Effector CD8-positive, alpha-beta T cell (primary cell): ENCODE measurements at places on chromosomes 4 and X.

DNA sequence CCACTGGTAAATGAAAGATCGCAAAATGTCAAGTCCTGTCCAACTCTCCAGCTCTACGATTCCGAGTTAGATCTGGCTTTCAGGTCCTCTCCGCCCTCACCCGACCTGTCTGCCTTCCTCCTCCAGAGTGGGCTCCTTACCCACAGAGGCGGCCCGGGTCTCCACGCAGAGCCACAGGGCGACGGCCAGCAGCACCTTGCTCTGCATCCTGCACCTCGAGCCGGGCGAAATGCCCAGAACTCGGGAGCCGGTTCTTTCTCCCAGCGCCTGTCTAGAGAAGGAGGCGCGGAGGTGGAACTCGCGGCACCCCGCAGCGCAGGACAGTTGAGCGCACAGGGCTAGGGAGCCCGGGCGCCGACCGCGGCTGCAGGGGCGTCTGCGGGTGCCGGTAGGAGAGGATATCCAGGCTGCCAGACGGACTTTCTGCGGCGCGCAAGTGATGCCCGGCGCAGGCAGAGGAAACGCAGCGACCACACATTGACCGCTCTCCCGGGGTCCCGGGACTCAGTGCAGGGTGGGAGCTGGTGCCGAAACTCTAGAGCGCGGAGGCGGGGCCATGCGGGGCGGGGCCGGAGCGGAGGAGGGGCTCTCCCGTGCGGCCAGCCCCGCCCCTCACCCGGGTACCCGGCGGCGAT lies at the start of gene KDR:
KDR (minus strand) TSS at position 509 of the 635 bp plus-strand sequence; CDS start at position 207, 302 bp downstream.
- no peak for DNase-seq

DNA sequence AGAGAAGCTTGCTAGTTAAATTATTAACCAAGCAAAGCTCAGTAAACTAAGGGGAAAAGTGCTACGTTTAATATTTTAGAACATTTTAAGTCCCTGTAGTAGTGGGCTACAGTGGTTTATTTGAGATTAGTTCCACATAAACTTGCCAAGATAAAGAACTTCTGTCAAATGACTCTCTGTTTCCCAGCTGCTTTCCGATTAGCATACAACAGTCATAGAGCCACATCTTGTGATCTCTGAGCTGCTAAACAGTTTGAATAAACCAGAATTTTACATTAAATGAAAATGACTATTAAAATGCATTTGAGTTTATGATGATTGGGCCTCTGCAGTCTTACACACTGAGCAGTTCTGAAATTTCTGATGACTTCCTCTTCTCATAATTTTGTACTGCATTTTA lies 568.5 kb downstream of the IQCM start:
- DNase-seq = no peak

- no peak for DNase-seq
Measured at GRCh38 chr4:163611784-163612445, 117.4 kb downstream of the TMA16 start.

DNA sequence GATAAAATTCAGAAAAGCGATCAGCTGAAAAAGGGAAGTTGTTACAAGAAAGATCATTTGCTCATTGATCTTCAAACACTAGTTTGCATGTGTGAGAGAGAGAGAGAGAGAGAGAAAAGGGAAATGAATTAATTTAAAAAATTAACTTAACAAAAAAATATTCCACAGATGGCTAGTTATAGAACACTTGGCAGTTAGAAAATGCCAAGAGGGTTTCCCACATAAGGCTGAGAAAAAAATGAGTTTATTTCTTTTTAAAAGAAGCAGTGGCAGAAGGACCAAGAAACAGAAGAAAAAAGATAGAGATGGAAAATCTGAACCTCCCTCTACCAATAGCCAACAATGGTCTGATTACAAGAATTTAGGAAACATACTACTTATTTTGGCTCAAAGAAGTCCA lies 47.1 kb downstream of the FGF13 start:
- no peak for DNase-seq

- DNase-seq = no peak
Measured at GRCh38 chr4:177509226-177509745, 67.0 kb upstream of the AGA start.

GRCh38 chr4:84632092-84632491 lies 49.2 kb downstream of the CDS1 start:
- DNase-seq = no peak

GRCh38 chr4:14893713-14894112 lies 108.6 kb upstream of the CPEB2 start:
- no peak for DNase-seq

DNA sequence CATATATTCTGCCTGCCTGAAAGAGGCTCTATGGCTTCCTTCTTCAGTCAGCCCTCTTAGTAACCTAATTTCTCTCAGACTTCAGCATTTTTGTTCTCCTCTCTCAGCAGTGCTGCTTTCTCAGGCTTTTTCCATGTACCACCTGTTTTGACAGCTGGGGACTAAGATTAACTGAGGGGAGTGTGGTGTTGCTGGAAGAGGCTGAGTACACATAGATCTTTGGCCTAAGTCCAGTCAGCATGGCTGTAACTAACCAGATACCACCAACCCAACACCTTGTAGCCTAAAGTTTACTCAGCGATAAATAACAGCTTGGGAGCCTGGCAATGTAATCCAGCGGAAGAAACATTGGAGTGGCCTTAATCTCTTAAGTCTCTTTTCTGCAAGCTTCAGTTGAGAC lies 85.5 kb downstream of the RTL3 start:
- no peak for DNase-seq

- DNase-seq = no peak
Measured at GRCh38 chr4:113444386-113444785, 317.2 kb downstream of the CAMK2D start.

GRCh38 chrX:108285918-108286317 lies 152.3 kb downstream of the COL4A6 start:
- no peak for DNase-seq

DNA sequence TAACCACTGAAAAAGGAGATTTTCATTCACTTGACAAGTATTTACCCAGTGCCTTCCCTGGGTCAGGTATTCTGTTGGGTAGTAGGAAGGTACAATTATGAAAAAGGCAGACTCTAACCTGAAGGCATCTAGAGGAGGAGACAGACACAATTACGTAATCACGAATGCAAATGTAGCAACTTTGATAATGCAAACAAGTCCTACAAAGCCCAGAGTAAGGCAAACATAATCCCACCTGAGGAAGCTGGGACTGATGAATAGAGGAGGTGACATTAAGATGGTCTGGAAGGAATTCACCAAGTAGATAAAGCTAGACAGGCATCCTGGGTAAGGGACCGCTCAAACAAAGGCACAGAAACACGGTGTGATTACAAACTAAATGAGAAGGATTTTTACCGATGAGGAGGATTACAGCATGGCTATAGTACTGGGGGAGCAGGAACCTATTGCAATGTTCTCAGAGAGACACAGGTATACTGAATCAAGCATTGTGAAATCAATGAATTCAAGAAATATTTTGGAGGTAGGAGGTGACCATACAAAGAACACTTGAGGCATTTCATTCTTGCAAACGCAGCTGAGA lies 37.1 kb downstream of the TMEM150C start:
- DNase-seq = no peak

DNA sequence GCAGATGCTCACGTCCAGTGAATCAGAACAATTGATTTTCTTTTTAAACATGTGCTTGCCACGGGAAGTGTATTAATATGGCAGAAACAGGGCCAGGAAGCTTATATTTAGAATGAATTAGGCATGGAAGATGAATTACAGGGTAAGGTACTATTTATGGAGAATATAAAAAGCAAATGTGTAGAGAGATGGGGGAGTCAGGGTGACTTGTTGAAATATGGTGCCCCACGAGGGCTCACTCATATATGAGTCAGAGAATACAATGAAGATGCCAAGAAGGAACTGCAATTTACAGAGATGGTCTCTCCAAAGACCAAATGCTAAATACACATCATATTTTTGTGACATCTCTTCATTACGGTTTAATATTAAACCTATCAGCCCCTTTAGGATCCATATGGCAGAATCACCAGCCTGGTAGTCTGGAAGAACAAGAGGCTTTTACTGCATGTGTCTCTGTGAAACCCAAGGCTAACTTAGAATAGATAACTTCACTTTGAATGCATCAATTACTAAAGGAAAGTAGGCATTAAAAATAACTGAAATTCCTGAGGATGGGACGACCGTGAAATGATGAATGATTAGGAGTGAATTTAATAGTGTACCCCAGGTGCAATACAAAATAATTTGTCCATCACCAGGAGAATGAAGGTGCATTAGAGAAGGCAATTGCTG lies 385.3 kb downstream of the ARHGAP24 start:
- no peak for DNase-seq

DNA sequence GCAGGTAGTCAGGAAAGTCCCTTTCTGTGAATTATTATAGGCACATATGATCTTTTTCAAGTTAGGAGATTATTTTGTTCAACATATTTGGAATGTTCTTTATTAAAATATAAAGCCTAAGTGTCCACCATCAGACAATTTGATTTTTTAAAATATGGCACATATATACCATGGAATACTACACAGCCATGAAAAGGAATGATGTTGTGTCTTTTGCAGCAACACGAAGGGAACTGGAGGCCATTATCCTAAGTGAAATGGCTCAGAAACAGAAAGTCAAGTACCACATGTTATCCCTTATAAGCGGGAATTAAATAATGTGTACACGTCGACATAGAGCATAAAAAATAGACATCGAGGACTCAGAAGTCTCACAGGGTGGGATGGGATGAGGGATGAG lies 73.0 kb downstream of the DHRSX start:
- no peak for DNase-seq

DNA sequence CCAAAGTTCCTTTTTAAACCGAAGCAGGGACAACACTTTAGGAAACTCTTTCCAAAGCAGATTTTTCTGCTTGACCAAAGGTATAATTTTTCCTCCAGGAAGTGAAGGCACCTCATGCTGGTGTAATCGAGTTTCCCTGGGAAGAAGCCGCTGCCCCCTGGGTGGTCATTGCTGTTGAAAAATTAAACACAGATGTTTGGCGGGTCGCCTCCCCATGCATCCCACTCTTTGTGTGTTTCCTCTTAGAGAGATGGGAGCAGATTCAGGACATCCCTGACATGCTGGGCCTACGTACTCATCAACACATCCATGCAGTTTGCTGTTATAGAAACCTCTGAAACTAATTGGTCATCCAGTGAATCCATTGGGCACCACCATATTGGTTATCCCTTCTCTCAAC lies 179.2 kb upstream of the HCCS start:
- DNase-seq = no peak

DNA sequence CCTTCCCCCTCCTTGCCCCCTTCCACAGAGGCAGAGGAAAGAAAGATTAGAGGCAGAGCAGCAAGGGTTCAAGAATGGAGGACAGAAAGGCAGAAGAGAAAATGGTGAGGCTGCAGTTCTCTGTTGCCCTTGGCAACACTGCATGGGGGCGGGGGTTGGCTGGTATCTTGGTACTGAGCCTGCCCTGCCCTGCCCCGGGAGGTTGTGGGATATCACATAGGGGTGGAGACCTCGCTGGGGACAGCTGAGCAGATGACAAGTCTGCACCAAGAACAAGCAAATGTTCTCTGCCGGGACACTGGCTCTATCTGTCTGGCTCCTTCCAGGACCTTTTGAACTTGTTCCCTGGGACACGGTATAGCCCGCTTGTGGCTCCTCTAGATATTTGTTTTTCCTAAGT lies 39.8 kb downstream of the NHS start:
- no peak for DNase-seq

DNA sequence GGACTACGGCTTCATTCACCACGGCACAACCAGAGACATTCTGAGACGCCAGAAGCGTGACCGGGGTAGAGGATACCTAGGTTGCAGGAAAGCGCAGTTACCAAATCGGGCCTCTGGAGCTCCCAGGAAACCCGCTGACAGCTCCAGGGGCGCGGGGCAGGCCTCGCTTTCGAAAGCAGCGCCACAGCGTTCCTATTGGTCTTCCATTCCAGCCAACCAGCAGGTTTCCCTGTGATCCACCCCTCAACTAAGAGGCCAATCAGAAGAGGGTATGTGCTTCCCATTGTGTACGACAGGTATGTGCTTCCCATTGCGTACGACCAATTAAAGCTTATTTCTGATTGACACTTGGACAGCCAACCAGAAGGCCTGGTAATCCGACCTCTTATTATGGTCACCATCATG lies 14.9 kb downstream of the SNX12 start:
- DNase-seq = no peak

- DNase-seq = no peak
Measured at GRCh38 chr4:823761-824460, 2.0 kb downstream of the CPLX1 start.

DNA sequence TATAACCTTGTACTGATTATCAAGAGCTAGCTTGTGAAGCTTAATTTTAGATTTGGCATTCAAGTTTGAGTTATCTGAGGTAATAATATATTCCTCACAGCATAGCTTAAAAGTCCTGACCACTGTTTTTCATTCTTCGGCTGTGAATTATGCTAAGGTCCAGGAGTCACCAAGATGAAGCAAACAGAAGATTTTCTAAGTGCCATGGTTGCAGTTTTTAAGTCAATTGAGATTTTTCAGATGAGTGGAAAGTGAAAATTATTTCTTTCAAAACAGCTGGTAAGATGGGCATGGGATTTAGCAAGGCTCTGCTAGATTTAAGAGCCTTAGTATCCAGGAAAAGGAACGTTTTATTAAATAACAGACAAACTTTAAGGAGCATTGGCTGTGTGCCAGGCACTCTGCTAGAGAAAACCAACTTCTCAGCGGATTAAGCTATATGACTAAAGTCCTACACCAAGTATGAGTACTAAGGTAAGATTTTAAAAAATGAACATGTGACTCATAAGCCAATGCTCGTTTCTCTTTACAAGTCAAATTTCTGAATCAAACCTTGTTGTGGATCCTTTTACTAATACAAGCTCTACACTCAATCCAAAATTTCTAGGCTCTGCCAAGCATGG lies 149.9 kb upstream of the IL15 start:
- no peak for DNase-seq

DNA sequence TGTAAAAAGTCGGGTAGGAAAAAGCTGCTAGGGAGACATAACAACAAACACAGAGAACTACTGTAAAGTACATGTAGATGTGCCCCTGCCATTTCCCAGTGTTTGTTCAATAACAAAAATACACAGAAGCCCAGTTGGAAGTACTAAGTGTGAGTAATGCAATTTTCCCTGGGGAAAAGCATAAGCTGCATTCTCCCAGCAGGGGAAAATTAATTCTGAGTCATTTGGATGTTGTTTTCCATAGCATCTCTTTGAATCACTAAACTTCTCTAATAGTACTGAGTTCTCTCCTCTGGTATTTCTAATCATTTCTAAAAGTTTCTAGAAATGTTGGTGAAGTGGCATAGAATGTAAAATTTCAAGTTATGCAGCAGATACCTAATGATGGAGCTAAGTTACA lies 1114.9 kb downstream of the C4orf33 start:
- DNase-seq = no peak

DNA sequence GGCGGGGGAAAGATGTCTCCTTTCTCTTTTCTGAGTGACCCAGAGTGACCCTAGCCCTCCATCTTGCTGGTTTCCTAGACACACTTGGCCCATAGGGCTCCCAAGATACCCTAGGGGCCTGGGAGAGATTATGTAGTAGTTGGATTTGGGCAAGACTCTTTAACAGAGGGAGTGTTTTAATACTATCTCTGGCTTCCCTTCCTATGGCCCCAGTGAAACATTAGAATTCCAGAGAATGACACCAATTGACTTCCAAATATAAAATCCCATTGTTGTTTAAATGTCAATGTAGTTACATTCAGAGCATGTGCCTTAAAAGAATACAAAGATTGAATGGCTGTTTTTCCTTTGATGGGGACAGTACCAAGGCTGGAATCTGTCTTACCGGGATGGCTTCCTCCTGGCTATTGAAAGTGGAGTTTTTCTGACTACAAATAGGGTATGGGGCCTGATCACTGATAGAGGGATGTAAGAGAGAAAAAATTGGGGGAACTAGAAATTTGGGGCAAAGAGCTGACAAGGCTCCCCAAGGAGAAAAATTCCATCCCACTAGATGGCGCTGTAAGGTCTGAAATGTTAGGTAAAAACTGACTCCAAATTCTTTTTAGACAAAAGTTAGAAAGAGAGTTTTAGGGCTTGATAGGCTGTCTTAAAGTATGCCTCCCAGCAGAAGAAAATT lies 10.7 kb downstream of the TENT5D start:
- no peak for DNase-seq
